HFF-Myc (cell line): ENCODE measurements at places on chromosomes 11 and 22.

DNA sequence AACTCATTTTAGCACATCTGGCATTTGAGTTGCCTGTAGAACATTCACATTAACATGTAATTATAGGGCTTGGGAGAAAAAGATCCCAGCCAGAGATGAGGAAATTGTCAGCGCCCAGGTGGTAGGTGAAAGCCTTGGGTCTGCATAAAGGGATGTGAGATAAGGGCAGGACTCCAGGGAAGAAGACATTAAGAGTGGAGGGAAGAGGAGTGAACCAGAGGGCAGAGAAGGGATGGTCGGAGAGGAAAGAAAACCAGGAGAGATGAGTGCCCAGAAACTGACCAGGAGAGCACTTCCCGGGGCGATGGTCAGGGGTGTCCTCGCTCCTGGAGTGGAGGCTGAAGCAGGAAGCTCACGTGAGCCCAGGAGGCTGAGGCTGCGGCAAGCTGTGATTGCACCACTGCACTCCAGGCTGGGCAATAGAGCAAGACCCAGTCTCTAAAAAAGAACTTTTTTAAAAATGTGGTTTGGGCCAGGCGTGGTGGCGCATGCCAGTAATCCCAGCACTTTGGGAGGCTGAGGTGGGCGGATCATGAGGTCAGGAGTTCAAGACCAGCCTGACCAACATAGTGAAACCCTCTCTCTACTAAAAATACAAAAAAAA lies 20.3 kb upstream of the DGKZ start:
- no peak for DNase-seq

DNA sequence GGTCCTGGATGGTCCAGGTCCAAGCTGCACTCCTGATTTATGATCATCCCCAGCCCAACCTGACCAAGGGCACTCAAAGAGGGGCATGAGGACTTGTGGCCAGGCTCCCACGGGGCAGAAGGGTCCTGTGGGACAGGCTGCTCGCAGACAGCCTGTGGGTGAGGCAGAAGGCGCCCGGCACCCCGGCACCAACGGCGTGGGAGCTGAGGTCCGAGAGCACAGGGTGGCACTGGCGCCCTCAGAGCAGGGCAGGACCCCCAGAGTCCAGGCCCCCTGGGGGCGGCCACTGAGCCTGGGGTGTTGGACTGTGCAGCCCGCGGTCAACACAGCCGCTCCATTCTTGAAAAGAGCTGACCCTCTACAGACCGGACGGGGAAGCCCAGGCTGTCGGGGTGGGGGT lies 3.3 kb downstream of the IL17REL start:
- no peak for DNase-seq

GRCh38 chr11:5923794-5924193 lies 18.3 kb upstream of the OR56A3 start:
- DNase-seq: no peak

DNA sequence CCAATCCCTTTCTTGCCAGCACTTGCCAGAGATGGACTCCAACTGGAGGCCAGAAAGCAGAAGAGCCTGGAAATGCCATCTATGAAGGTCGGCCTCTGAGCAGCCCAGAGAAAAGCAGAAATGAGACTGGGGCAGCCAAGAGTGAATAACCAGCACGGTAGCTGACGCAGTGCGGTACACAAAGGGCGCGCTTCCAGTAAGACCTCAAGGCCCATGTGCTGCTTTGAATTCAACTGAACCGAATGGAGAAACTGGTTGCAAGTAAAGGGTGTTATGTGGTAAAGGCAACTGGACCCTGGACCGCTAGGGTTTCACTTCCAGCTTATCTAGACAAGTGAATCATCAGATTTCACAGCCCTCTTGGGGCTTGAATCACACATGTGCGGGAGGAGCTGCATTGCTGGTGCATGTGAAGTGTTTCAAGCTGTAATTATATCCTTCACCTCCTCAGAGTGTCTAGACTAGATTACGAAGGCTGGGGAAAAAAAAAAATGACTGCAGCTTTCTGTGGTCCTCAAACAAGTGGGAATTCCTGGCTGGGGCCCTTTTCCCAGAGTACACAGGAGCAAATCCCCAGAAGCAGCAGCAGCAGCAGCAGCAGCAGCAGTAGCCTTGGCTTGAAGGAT lies 128.9 kb downstream of the CCDC34 start:
- DNase-seq: peak; percentile 64

DNA sequence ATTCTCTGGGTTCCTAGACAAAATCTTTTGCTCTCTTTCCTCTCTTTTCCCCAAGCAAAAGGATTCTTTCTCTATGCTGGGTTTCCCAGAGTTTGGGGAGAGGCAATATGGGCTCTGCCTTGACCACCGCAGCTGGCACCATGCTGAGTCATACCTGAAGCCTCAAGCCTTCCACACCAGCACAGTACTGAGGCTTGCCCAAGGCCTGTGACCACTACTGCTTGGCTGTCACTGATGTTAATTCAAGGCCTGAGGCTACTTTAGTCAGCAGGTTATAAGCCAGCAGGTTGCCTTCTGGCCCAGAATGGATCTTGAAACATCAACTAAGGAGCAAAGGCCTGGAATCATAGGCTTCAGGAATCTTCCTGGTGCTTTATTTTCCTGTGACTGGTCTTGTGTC lies 185.3 kb downstream of the DYNC2H1 start:
- no peak for DNase-seq

GRCh38 chr22:43331069-43331451 lies 12.1 kb downstream of the SCUBE1 start:
- no peak for DNase-seq

GRCh38 chr11:76672431-76673175 lies 2.1 kb upstream of the LRRC32 start:
- no peak for DNase-seq

DNA sequence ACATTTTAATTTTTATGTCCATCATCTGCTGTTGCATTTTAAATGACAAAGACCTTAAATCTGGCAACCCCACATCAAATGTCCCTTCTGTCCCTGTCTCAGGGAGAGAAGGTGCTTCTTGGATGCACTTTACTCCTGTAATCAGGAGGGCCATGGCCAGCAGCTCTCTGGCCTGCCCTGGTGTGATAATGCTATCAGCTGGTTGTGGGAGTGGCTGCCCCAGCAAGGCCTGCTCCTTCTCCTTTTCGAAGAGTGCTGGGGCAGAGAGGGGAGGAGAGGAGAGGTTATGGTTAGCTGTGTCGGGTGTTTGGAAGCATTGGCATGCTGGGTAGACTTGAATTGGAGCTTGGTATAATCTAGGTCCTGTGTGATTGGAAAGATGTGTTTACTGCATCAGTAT lies 12.8 kb downstream of the TNRC6B start:
- no peak for DNase-seq

DNA sequence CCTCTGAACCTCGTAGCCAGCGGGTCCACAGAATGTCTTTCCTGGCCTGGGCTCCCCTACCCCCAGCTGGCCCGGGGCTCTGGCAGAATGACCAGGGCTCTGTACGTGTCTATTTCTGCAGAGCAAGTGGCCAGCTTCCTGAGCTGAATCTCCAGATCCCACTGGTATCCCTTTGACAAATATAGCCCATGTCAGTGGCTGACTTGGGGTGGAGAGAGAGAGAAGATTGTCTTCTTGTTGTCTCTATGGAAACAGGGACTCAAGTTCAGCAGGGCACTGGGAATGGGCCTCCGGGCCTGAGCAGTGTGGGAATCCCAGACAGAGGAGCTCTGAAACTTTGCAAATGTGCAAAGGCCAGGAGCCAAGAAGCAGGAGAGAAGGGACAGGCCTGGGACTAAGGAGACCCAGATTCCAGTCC lies 33.9 kb downstream of the ANO1 start:
- DNase-seq: no peak

- no peak for DNase-seq
Observed at GRCh38 chr11:123718063-123718462, 23.4 kb downstream of the ZNF202 start.

DNA sequence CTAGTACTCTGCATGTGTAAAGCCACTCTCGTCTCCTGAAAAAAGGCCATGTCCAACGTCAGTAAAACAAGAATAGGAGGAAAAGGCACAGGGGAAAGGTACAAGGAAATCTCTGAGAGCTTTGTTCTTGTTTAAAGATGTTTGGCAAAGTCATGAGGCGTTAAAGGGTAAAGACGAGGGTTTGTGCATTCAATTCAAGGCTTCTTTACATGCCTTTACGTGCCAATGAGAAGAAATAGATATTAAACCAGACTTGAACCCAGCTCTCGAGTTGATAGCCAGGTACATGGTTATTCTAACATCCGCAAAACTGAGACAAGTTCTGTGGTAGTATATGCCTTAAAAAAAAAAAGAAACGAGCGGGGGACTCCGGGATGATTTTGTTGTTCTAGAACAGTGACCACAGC lies 704 bp upstream of the CFL1 start:
- no peak for DNase-seq

DNA sequence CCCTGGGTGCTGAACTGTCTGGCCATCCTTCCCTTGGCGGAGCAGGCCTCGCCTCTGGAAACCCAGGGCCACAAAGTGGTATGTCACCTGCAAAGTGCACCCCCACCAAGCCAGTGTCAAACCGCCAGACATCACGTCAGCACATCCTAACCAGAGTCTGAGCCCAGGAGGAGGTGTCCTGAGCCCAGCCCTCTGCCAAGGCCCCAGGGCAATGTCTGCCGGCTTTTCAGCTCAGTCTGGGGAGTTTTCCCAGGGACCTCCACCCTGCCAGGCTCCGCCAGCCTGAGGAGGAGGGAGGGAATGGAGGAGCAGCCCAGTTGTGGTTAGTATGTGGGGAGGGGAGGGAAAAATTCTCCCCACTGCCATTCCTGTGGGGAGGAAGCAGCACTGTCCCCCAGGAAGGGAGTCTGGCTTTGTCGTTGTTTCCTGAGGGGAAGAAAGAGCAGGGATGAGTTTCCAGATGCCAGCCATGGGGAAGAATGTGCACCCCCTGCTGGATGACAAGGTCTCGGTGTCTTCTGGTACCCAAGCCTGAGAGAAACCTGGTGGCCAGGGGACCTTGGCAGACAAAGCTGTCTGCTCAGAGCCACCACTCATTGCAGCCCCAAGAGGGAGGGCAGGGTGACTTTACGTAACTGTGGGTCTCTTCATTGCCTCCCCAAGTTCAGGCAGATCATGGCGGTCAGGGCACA lies 81.4 kb upstream of the CD82 start:
- DNase-seq: no peak

DNA sequence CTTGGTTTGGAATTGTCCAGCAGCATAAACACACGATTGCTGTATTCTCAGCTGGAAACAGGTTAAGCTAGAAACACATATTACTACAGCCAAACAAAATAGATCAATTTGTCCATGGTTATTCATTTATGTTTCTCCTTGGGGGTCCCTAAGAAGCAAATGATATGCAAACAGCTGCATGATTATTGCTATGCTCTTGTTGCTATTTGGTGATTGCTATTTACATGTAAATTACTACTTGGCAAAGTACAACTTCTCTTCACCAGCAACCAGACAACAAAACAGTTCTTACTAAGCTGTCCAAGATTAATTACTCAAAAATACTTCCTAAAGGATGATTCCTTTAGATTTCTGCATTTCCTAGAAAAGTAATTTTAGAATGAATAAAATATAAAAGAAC lies 567.9 kb upstream of the ARHGAP42 start:
- DNase-seq: no peak

DNA sequence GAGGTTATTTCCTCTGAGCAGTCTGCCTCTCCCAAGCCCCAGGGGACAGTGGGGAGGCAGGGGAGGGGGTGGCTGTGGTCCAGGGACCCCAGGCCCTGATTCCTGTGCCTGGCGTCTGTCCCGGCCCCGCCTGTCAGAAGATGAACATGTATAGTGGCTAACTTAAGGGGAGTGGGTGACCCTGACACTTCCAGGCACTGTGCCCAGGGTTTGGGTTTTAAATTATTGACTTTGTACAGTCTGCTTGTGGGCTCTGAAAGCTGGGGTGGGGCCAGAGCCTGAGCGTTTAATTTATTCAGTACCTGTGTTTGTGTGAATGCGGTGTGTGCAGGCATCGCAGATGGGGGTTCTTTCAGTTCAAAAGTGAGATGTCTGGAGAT lies 3.1 kb downstream of the PIM3 start:
- DNase-seq: no peak

GRCh38 chr22:40552070-40552469 lies 84.4 kb downstream of the MRTFA start:
- no peak for DNase-seq

DNA sequence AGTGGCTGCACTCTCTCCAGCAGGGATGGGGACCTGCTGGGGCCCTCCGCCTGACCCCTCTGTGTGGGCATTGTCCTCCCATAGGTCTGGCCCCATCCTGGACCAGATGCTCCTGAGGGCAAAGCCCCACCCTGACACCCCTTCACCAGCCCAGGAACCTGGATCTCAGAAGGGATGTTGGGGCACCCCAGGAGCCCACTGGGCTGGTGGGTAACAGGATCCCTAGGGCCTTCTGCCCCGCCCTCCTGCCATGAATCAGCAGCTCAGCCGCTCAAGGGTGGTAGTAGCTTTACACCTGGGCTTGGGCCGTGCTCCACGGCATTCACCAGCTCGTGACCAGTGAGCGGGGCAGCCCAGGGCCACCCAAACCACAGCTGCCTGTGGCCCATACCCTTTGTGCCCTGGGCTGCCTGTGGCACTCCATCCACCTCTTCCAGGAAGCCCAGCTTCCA lies 1.0 kb upstream of the MAPK12 start:
- no peak for DNase-seq

GRCh38 chr22:24830205-24830979 lies 24.4 kb downstream of the SGSM1 start:
- DNase-seq: no peak

GRCh38 chr22:35452351-35452781 lies 52.4 kb downstream of the MCM5 start:
- no peak for DNase-seq

- no peak for DNase-seq
Observed at GRCh38 chr11:134541355-134541754, 129.3 kb upstream of the B3GAT1 start.

- DNase-seq: no peak
Observed at GRCh38 chr11:111310088-111310487, 11.7 kb downstream of the POU2AF3 start.

- DNase-seq: no peak
Observed at GRCh38 chr11:85132851-85133585, 494.1 kb downstream of the DLG2 start.

DNA sequence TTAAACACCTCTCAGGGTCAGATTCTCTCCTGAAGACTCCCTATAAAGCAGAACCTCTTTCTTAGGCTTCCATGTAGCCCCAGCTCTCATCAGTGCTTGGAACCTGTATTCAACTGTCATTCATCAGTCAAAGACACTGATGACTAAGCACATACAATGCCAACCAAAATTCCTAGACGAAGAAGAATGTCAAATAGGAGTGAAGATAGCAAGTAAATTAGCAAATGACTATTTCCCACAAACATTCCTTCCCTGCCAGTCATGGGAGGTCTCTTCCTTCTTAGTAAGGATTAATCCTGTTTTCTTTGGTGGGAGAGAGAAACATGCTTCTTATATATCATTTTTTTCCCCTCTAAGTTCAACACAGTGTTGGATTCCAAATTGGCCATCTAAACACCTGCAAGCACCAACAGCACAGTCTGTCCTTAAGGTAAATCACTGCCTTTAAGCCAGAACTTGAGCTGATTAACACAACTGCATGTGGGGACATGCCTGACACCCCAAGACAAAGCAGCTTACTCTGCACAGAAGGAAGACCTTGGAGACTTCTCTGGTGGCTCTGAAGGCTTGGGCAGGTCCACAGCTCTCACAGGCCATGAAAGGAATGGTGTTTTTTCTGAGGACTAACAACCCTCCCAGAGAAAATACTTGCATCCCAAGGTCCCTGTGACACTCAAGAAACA lies 47.5 kb upstream of the ME3 start:
- no peak for DNase-seq
